Stimulated activated CD4-positive, alpha-beta T cell treated with anti-CD3 and anti-CD28 coated beads, Interleukin-12 subunit alpha, Interleukin-12 subunit beta, amount 100 ng/mL, for 24 hours (primary cell): ENCODE measurements at places on chromosomes 6 and 20.

DNA sequence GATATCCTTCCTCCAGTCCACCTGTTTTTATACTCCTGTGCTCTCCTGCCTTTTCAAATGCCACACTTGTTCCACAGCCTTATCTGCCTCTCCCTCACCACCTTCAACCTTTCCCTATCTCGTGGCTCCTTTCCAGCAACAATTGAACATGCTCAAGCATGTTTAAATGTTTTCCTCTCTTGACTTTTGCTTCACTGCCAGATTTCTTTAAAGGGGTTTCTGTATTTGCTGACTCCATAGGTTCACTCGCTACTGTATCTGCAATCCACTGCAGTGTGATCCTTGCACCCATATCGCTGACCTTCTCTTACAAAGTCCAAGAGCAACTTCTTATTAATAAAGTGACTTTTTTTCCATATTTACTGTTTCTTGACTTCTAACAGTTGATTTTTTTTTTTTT is 11.2 kb upstream of the GMNN start:
- DNase-seq = no peak

DNA sequence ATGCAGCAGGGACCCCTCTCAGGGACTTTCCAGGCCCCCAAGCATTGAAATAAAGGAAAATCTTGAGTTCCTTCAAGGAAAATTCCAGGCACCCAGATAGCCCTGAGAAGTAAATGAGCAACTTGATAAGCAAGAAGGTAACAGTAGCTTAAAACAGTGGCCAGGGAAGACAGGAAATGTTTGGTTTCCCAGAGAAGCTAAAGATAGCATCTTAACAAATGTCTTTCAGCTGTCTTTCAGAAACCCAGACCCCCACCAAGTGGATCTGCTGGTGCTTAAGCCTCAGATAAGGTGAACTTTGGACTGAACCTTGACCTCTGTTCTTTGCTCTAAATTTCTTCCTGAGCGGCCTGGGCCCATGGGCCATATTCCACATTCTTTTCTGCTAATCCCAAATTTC is 117.8 kb upstream of the CST7 start:
- DNase-seq = no peak

DNA sequence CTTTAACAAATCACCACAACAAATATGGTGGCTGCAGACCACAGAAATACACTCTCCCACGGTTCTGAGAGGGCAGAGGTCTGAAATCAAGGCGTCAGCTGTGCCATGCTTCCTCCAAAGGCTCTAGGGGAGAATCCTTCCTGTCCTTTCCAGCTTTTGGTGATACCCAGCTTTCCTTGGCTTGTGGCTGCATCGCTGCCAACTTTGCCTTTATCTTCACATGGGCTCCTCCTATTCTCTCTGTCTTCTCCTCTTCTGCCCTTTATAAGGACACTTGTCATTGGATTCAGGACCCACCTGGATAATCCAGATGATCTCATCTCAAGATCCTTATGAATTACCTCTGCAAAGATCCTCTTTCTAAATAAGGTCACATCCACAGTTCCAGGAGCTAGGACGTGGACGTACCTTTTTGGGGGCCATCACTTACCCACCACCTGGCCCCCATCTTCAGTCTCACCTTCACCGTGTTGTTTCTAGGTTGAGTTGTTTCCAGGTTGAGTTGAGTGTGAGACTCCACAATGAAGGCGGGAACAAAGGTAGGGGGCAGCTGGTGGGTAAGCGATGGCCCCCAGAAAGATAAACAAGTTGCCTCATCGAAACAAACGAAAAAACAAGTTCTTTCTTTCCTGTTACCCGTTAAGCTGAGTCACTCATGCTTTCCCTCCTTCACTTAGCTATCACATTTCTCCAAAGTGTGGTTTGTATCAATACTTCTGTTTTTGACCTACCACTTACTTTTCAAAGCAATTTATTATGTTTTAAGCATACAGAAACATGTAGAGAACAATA is 68.9 kb upstream of the SLC22A16 start:
- DNase-seq = no peak

DNA sequence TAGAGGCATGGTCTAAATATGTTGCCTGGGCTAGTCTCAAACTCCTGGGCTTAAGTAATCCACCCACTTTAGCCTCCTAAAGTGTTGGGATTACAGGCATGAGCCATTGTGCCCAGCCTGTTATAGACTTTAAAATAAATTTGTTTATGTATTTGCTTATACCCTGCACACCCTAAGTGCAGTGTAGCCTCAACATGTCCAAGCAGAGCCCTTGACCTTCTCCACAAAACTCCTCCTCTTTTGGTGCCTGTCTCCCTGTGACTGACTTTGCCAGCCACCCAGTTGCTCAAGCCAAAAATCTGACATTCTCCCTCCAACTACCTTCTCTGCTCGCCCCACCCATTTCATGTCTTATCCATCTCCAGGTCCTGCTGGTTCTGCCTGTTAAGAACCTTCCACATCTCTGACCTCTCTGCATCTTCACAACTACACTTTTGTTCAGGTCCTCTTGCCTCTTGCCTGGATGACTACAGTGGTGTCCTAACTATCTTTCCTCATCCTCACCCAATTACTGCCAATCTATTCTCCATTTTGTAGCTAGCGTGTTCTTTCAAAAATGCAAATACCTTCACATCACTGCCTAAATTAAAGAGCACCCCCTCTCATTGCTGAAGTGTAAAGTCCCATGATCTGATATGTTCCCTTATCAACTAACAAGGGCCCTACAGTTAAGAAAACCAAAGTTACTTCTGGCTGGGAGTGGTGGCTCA is 11.2 kb upstream of the KIFC1 start:
- no peak for DNase-seq

- DNase-seq = no peak
Measured at GRCh38 chr6:85865420-85866369, 223.0 kb upstream of the SYNCRIP start.

GRCh38 chr6:112575309-112575834 is 228.2 kb downstream of the RFPL4B start:
- DNase-seq = no peak

DNA sequence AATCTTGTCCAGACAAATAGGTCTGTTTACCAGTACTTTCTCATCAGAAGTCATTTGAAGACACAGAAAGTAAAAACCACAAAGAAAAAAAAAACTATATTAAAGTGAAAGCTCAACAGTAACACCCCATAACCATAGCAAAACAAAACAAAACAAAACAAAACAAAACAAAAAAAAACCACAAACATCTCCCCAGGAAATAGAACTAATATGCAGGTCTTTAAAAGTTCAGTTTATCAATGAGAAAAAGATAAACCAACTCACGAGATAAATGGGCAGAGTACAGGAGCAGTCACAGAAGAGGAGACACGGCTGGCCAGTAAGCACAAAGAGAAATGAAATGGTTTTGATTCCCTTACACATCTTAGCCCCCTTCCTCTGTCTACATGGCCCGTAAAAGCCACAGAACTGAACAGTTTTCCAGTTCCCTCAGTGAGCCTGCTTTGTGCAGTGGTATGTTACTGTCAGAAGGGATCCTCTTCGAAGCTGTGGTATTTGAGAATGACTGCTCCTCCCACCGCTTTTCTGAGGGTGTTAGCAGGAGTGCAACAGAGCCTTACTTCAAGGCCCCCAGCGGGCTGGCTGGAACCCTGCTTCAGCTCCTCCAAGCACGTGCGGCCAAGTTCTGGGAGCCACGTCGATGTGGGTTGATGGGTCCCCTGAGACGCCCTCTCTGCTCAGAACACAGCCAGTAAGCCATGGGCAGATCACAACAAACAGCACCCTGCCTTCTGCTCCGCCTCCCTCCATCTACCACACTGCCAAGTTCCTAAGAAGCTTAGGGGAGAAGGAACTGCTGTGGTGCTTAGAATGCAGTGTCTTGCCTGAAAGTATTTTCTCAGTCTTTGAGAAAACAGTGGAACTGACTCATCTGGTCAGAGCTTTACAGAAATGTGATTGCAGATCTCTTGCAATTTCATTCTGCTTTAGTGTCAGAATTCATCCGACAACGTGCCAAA is 14.0 kb downstream of the UST start:
- peak; percentile 15 for DNase-seq

DNA sequence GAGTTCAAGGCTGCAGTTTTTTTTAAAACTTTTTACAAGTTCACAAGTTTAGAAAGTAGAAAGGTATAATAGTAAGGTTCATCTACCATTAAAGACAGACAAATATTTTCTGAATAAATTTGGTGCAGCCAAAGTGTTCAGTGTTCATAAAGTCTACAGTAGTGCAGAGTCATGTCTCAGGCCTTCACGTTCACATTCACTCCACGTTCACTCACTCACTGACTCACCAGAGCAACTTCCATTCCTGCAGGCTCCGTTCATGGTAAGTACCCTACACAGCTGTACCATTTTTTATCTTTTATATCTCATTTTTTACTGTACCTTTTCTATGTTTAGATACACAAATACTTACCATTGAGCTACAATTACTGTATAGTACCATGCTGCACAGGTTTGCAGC is 67.6 kb downstream of the B4GALT5 start:
- DNase-seq = no peak

DNA sequence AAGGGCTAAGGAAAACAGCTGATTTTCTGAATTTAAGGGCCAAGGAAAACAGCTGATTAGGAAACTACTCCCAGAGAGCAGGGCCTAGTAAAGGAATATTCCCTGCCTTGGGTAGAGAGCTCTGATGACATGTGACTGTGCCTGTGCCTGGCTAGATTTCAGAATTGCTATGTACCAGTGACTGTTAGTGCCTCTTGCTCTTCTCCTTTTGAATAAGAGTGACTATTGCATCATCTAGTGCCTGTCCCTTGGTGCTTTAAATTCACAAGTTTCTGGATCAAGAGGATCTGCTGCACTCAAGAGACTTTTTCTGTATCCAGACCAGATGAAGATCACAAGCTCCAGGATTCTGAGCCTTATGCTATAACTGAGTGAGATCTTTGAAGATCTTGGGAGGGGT is 332.9 kb downstream of the KIF16B start:
- no peak for DNase-seq

- DNase-seq = no peak
Measured at GRCh38 chr20:34024723-34025351, 31.1 kb downstream of the RALY start.

DNA sequence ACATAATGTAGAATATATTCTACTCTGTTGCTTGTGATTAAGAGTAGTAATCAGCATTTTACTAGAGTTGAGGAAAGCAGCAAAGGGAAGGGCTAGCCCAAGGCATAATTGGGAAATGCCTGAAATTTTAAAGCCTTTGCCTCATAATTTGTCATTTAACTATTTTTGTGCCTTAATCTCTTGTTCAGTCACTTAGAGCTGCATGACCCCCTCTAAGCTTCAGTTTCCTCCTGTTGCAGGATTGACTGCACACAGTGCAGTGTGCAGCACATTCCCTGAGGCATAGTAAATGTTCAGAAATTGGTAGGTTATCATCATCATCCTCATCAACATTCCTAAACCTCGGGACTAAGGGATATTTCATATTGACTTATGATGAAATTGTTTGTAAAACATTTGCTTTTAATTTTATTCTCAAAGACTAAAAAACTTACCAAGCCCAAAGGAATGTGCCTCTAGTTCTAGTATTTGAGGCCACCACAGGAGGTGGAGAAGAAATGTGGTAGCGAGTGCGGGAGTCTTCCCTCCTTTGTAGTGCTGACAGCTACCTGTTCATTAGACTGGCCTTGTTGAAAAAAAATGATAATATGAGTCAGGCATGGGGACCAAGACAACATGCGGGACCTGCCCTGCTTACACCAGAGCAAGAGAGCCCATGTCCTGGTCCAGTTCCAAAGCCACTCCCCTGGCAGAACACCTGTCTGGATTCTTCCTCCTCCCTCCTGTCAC is 14.8 kb upstream of the TENT5A start:
- DNase-seq = no peak

GRCh38 chr6:55433446-55434130 is 106.3 kb downstream of the GFRAL start:
- no peak for DNase-seq

- no peak for DNase-seq
Measured at GRCh38 chr6:81304466-81304865, 448.0 kb downstream of the TENT5A start.

DNA sequence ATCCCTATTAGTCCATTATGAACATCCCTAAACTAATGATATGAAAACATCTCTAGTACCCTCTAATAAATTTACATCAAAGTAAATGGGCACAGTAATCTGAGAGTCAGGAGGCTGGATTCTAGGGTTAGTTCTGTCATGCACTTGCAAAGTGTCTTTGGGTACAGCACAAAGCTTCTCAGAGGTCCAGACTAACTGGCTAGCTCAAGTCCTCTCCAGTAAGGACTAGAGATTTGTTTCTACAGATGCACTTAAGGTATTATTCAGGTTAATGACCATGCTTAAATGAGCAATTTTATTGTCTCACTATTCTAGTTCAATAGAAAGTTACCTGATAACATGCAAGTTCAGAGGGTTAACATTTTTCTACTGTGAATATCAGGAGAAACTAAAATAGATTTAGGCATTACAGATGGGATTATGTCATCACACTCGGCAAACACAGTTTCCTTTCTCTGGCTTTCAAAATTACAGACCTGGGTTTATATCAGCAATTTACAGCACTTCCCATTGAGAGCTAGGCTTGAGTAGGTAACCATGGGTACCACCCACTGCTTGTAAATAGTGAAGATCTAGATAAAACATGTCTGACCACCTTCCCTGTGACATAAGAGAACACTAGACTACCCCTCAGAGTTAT is 402.9 kb upstream of the RUNX2 start:
- DNase-seq = no peak
